ENCODE measurements at places on chromosomes 16 and 17.
A peak's percentile ranks its signal among the peaks of the same experiment; 100 is the strongest.

GRCh38 chr16:67260426-67261063, 11.8 kb downstream of the SLC9A5 start:
- no peak overlapping the region for H3K27ac ChIP-seq
- H3K4me1 ChIP-seq, result no peaks in the 10 kb centered on the region
- peaks cover 10% of the 10 kb centered on the region for H3K36me3 ChIP-seq

DNA sequence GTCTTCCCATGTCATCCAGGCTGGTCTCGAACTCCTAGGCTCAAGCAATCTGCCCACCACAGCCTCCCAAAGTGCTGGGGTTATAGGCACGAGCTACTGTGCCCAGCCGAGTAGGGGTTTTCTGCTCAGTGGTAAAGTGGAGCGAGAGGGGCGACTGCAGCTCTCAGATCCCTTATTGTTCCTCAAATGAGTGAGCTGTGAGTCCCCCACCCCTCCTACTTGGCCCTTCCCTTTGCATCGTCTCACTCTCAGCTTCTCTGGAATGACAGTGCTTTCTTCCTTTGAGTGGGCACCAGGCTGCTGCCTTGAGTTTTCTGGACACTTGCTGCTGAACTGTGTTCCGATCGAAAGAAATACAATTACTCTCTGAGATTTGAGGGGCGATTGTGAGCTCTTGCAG, 63.5 kb downstream of the MSI2 start:
- H3K27ac ChIP-seq, result no peak overlapping the region
- no peak for DNase-seq
- peaks cover 4% of the 10 kb centered on the region for H3K36me3 ChIP-seq
- H3K27me3 ChIP-seq, result no peaks in the 10 kb centered on the region

DNA sequence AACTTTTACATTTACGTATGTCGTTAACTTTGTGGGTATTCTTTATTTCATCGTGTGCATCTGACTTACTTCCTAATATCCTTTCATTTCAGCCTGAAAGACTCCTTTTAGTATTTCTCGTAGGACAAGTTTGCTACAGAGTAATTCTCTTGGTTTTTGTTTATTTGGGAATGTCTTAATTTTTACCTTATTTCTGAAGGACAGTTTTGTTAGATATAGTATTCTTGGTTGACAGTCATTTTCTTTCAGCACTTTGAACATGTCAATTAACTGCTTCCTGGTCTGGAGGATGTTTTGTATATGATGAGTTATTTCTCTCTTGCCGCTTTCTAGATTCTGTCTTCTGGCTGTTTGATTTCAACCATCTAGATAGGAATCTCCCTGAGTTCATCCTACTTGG, 109.2 kb upstream of the NACA2 start:
- no peak overlapping the region for H3K27ac ChIP-seq
- DNase-seq, result no peak

DNA sequence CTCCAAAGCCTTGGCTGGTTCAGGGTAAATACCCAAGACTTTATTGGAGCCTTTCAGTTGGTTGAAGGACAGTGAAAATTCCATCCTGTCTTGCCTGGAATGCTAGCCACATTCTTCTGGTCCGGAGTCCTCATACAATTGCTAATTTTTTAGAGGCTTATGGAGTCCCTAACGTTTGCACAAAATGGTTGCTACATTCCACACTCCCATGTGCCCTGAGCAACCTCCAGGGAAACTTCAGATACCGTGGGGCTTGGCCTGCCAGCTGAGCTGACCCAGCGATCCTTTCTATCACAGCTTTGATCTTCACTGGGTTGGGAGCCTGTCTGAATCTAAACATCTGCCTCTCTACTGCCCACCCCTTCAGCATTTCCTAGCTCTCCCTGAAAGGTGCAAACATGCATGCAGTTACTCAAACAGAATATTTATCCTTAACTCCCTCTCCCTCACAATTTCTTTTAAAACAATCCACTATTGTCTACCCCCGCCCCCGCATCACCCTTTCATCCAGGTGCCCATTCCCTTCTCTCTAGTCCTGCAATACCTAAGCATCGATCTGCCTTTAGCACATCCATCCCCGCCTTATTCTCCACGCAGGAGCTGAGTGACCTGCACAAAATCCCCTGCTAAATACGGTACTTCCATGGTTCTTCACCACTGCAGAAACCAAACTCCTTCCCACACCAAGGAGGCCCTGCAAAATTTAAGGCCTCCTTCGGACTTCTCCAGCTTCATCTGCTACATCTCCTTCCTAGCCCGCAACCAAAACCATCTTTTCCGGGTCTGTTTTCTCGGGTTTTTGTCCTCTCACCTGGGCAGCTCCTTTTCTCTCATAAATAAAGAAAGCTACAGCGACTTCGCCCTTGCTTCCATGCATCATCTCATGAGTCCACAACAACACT, 810 bp upstream of the GAN start:
- peak overlapping the region; percentile 86 for H3K27ac ChIP-seq
- DNase-seq, result no peak
- H3K4me1 ChIP-seq, result peaks cover 62% of the 10 kb centered on the region
- no peaks in the 10 kb centered on the region for H3K27me3 ChIP-seq
- H3K4me3 ChIP-seq, result peak overlapping the region; percentile 97

DNA sequence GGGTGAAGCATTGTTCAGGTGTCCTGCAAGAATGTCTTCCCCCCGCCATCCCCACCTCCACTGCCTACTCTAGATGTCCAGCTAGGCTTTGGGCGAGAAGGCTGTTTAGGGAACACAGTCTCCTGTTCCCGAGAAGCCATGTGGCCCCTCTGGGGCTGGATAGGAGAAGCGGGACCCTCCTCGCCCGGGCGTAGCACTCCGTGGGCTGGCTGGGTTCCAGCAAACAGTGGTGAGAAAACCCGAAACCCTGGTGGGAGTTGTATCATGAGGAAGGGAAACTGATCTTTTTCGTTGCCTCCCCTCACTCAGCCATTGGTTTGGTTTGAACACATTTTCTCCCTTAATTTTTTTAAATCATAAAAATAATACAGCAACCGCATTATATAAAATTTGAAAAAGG, 56.6 kb downstream of the IRF8 start:
- H3K27me3 ChIP-seq, result no peaks in the 10 kb centered on the region
- peak overlapping the region; percentile 67 for H3K27ac ChIP-seq
- no peaks in the 10 kb centered on the region for H3K36me3 ChIP-seq
- H3K4me3 ChIP-seq, result no peak overlapping the region
